ENCODE measurements at places on chromosomes 4 and X.

GRCh38 chr4:153044036-153044435 is 107.9 kb downstream of the FHDC1 start:
- DNase-seq: no peak

DNA sequence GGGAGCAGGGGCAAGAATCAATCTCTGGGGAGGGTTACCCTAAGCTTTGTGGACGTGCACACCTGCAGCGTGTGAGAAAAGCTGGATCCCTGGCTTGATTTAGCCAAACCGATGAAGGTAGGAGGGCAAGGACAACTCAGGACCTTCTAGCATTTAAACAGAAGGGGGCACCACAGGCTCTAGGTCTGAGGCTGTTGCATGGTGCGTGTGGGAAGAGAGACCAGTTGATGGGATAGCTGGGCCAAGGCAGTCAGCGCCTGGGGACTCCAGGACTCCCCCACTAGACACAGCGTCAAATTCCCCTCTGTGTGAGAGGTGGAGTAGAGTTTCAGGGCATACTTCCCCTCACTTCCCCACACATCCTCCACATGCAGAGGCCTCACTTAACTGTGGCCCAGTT is 4.3 kb downstream of the GABRQ start:
- DNase-seq: no peak

GRCh38 chr4:137901114-137901513 is 341.0 kb downstream of the SLC7A11 start:
- DNase-seq: no peak

DNA sequence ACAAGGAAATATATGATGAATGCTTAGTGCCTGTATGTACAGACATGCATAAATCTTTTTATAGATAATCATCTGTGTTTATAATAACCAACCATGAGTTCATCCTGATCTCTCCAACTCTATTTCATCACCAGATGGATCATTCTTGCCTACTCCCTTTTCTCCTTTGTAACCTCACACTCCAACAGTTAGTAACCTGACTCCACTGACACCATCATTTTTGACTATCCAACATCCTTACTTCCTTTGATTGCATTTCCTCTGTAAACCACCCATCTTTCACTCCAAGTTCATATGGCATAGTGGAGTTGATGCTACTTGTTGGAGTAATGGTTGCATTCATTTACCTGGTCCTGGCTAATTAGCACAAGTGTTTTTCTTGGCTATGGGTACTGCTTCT is 170.6 kb downstream of the ZNF330 start:
- no peak for DNase-seq

- no peak for DNase-seq
Measured at GRCh38 chrX:129744861-129745321, 6.1 kb downstream of the XPNPEP2 start.

- DNase-seq: no peak
Measured at GRCh38 chr4:163243297-163243981, 76.7 kb upstream of the NAF1 start.

DNA sequence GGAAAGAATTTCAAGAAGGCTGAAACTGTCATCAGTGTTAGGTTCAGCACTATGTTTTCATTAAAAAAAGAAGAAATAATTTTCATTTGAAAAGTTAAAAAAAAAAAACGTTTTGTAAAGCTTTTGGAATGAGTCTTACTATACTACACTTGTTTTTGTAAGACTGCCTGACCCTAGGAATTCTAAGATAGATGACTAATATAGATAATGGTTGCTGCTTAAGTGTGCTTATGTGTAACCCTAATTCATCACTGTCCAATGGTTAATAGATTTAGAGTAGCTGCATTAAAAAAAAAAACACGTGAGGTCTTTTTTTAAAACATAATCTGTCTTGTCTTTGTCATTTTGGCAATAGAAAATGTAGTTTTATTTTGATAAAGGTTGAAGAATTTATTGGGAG is 323.2 kb downstream of the IL1RAPL1 start:
- no peak for DNase-seq

DNA sequence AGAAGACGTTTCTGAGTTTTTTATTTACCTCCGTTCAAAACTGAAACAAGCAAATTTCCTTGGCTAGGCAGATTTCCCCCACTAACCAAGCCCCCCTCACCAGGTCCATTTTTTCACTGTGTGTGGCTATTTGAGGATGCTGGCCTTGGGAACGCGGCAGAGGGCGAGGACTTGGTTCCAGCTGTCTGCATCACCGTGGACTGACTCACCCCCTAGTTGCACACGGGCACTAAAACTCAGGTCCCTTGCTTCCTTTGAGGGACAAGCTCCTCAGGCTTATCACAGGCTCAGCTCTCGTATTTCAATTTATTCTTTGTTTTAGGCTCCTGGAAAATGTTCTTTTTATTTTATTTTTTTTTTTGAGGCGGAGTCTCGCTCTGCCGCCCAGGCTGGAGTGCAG is 8.4 kb upstream of the MTNR1A start:
- DNase-seq: no peak

DNA sequence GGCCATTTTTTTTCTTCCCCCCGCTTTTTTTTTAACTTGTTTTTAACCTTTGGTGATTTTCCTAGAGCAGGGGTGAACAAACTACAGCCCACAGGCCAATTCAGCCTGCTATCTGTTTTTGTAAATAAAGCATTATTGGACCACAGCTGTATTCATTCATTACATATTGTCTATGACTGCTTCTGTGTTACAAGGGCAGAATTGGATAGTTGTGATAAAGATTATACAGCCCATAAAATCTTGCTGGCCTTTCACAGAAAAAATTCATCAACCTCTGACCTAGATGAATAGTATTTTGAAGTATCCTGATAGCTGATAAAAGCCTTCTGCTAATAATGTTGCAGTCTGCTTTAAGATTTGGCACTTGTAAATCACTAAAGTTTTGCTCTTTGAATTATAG is 63.4 kb downstream of the SMAD1 start:
- no peak for DNase-seq

DNA sequence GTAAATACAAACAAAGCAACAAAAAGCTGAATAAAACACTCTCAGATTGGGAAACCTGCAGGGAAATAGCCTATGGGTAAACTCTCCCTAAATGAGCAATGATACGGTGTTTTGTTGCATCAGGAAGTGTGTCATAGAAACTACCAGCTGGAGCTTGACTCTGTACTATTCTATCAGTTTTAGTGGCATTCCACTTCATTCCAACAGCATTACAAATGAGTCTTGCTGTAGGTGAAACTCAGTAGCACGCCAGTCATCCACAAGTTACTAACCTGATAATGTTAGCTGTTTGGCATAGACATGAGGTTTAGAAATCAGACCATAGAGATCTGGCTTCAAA is 24.9 kb downstream of the FGFBP1 start:
- no peak for DNase-seq

DNA sequence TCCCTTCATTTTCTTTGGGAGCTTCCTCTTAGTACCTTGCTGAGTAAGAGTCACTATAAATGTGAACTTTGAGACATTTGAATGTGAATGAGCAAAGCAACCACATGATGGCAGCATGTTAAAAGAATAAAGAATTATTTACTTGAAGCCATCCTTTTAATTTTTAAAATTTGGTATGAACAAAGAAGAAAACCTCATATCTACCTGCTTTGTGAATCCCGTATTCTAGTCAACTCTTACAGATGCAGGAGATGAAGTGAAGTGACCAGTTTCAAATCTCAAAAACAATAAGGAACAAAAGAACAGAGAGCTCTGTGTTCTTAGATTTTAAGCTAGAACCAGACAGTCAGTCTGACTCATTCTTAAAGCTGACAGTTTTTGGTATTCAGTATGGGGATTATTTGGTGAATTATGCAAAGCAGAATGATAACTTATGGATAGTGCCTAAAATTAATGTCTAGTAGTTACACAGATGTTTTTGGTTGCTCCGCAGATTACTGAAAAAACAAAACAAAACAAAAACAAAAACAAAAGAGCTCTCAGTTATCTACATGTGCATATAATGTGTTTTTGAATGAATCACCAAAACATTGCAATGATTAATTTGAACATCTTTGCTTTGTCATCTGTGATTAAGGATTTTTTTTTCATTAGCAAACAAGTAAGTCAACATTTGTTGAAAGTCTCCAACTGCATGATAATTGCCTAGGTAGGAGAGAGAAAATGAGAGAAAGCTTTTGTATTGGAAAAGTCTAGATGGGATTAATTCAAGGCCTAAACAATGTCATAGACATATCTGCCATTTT is 48.2 kb upstream of the H2AZ1 start:
- DNase-seq: no peak

GRCh38 chr4:89373394-89373793 is 65.8 kb upstream of the GPRIN3 start:
- DNase-seq: no peak

DNA sequence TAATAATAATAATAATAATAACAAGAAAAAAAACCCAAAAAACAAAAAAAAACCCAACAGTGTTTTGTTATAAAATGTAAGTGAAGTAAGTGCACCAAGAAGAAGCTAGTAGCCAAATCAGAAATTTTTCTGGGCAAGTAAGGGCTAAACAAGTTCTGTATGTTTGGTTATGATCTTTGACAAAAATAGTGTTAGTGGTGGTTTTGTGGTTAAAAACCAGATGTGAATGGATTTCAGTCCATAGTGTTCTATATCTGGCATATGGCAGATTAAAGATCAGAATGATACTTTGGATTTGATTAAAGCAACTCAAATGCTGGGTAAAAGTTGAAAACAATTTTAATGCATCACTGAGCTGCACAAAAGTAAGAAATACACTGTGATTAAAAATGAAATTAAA is 116.5 kb upstream of the NDST4 start:
- DNase-seq: no peak

DNA sequence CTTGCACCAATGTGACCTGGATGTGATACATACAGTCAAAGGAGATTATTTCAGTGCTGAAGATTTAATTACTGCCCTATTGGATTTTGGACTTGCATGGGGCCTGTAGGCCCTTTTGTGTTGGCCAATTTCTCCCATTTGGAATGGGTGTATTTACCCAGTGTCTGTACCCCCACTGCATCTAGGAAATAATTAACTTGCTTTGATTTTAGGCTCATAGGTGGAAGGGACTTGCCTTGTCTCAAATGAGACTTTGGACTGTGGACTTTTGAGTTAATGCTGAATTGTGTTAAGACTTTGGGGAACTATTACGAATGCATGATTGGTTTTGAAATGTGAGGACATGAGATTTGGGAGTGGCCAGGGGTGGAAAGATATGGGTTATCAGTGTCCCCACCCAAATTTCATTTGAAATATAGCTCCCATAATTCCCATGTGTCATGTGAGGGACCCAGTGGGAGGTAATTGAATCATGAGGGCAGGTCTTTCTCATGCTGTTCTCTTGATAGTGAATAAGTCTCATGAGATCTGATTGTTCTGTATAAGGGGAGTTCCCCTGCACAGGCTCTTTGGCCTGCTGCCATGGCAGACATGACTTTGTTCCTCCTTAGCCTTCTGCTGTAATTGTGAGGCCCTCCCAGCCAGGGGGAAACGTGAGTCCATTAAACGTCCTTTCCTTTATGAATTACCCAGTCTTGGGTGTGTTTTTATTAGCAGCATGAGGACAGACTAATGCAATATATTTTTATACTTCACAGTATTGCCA is 362.2 kb upstream of the SPANXN4 start:
- DNase-seq: no peak

- no peak for DNase-seq
Measured at GRCh38 chrX:130212371-130212770, 40.6 kb downstream of the RAB33A start.

DNA sequence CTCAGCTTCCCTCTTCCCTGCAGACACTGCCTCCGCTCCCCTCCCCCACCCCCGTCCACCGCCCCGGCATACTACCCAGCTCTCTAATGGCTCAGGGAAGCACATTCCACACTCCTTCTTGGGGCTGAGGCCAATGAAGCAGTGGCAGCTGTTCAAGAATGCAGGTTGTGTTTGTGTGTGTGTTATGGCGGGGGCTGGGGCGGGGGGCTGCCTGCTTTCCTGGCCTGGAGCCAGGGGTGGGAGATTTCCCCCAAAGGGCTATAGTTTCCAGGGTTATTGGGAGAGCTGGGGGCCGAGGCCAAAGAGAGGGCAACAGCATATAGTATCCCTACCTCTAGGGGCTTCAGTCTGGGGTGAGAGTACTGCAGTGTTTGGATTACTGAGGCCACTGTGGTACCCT is 149.4 kb downstream of the EFNB1 start:
- no peak for DNase-seq

- DNase-seq: no peak
Measured at GRCh38 chr4:96483308-96484030, 643.6 kb downstream of the PDHA2 start.

DNA sequence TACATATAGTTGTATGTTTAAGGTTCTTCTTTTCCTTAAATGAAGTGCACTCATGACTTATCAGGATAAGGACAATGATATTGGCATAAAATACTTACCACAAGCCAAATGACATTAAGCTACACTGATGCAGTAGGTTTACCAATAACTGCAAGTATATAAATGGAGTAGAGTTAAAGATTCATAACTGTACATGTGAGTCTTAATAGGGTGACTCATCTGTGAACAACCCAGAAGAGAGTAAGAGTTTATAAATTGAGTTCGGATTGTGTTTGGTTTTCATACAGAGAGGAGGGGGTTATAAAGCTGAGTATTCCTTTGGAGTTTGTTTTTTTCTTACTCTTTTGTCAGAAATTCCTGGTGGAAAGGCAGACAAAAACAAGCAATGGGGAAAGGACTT is 144.8 kb downstream of the TLL1 start:
- DNase-seq: no peak

GRCh38 chr4:153684182-153684970 is at the start of gene TLR2:
TLR2 (plus strand) TSS chr4:153684280; CDS start chr4:153702908, 18,628 bp downstream.
- DNase-seq: no peak

DNA sequence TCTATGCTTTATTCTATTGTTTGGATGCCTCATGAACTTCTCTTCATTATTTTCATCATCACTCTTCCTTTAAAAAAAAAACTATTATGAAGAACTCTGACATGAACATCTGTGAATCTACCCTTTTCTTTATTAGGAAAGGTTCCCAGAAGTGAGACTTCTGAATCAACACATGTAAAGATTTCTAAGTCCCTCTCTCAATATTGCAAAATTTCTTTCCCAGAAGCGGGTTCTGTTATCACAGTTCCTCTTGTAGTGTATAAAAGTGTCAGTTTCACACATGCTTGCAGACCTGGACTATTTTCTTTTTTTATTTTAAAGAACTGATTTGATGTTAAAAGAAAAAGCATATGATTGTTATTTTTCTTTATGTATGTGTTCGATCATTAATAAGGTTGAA is 330.8 kb upstream of the KLF3 start:
- DNase-seq: no peak

DNA sequence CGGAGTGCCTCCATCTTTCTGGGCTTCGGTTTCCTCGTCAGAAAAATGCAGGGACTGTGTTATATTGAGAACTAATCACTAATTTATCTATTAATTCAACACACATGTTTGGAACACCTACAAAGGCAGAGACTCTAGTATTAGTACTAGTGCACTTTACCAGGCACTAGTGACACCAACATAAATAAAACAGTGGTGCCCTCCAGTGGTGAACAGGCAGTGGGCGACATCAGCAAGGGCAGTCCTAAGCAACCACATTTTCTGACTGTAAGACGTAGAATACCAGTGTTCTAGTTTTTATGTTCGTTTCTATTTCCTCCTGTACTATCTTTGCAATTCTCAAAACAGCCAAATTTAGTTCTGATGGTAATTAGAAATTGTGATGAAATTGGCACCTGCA is 69.1 kb upstream of the UCP1 start:
- no peak for DNase-seq

GRCh38 chr4:186472948-186473347 is 82.4 kb downstream of the MTNR1A start:
- peak; percentile 1 for DNase-seq

All from NCI-H1105 treated with DMSO at 0.1 percent for 48 hours (cell line).